ENCODE measurements at places on chromosomes 5 and 9.
A peak's percentile ranks its signal among the peaks of the same experiment; 100 is the strongest.

- H3K4me1 ChIP-seq: peaks cover 62% of the 10 kb centered on the region
- no peaks in the 10 kb centered on the region for H3K27me3 ChIP-seq
- DNase-seq: peak; percentile 49
- H3K36me3 ChIP-seq: no peaks in the 10 kb centered on the region
- H3K4me3 ChIP-seq: no peak overlapping the region
These were observed 41.9 kb downstream of the WDR36 start for GRCh38 chr5:111134087-111134486.

DNA sequence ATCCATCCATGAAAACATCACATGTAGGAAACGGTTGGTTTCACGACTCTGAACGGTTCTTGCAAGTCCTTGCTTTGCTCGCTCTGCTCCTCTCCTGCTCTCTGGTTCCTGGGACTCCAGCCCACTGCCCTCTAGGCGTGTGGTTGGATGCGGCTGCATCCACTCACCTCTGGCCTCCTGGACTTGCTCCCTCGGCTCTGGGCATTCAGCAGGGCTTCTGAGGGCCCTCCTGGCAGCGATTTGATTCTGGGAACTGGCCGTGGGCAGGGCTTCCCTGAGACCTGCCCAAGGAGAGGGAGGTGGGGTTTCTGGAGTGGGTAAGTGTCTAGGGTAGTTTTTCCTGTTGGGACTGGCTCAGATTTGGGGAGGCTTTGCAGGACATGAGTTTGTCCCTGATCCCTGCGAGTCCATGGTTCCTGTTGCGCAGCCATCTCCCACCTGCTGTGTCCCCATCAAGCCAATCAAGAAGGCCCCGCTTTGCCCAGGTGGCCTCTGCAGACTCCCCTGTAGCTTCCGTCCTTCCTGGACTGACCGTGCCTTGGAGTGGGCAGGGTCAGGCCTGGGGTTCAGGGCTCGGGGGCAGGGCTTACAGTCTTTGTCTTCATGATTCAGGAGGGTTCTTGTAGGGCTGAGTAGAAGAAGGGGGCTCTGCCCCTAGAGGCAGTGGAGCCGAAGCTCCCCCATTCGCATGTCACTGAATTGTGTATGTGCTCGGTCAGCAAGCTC lies 192.3 kb downstream of the CACNA1B start:
- no peak overlapping the region for H3K4me3 ChIP-seq
- no peaks in the 10 kb centered on the region for H3K27me3 ChIP-seq

- no peak for DNase-seq
- H3K36me3 ChIP-seq: no peaks in the 10 kb centered on the region
- H3K27ac ChIP-seq: no peak overlapping the region
- no peak overlapping the region for H3K4me3 ChIP-seq
- no peaks in the 10 kb centered on the region for H3K27me3 ChIP-seq
These were observed 871.4 kb downstream of the MAT2B start for GRCh38 chr5:164376843-164377242.

- no peaks in the 10 kb centered on the region for H3K4me1 ChIP-seq
- no peak overlapping the region for H3K4me3 ChIP-seq
- no peak overlapping the region for H3K27ac ChIP-seq
- DNase-seq: no peak
These were observed 390.8 kb downstream of the DTWD2 start for GRCh38 chr5:118597543-118597942.

DNA sequence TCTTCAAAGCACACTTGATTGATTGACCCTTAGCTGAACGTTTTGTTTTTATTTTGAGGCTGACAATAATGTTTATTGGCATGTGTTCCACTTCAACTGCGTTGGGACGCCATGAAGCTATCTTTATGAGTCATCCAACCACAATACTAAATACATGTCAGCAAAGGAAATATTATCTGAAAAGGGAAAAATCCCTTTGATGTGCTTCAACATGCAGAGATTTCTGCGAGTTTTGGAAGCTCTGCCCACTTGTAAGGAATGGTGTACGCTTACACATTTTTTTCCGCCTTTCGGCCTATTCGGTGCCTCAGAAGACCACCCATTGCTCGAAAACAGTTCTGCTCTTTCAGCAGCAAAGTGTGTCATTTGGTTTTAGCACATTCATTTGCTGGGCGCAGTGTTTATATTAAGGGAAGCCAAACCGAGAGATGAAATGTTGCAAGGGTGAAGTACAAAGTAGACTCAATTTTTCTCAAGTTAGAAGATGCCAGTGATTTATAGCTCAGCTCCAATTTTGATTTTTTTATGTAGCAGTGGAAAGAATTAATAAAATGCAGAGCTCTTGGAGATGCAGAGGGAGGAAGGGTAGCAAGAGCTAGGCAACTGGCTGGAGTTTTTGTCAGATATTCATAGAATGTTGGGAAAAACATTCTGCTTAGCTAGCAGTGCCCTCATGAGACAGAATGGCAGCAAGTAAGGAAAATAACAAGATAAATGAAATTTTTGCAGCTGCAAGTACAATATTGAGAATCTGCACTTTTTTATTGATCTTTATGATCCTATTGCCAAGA lies 68.9 kb downstream of the PRDM6 start:
- H3K27me3 ChIP-seq: peaks cover 16% of the 10 kb centered on the region
- H3K36me3 ChIP-seq: no peaks in the 10 kb centered on the region

DNA sequence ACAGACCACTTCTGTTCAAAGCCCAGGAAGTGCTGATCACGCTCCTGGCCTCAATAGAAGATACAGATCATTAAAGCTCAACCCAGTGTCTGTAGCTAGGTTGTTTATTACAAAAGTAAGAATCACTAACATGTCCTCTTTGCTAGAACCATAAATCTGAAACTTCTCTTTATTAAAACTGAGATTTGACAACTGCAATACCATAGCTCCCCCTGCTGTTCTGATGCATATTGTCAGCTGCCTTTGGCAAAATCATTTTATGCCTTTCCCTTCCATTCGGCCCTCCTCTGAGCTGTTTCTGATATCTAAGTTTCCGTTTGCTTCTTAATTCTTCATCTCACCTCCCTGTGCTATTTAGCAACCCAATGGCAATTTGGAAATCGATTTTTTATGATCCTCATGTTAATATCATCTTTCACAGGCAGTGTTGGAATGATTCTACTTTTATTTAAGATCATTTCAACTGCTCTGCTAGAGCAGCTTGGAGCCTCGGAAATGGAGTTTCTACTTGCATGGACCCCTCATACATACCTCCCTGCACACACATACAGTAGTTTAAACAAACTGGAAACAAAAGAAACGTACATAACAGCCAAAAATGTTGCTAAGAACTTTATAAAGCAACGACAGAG lies 998.8 kb downstream of the MAT2B start:
- H3K27me3 ChIP-seq: no peaks in the 10 kb centered on the region
- H3K36me3 ChIP-seq: no peaks in the 10 kb centered on the region
- peak; percentile 1 for DNase-seq
- peak overlapping the region; percentile 60 for H3K4me3 ChIP-seq
- peaks cover 3% of the 10 kb centered on the region for H3K4me1 ChIP-seq
- no peak overlapping the region for H3K27ac ChIP-seq

GRCh38 chr9:72415163-72415562 lies 50.2 kb upstream of the ZFAND5 start:
- H3K27me3 ChIP-seq: no peaks in the 10 kb centered on the region
- DNase-seq: no peak
- no peaks in the 10 kb centered on the region for H3K4me1 ChIP-seq
- no peak overlapping the region for H3K27ac ChIP-seq
- H3K4me3 ChIP-seq: no peak overlapping the region

- H3K36me3 ChIP-seq: no peaks in the 10 kb centered on the region
- H3K4me3 ChIP-seq: no peak overlapping the region
- H3K27ac ChIP-seq: no peak overlapping the region
- peaks cover 3% of the 10 kb centered on the region for H3K27me3 ChIP-seq
- DNase-seq: no peak
These were observed 50.1 kb upstream of the N4BP3 start for GRCh38 chr5:178063277-178063676.

DNA sequence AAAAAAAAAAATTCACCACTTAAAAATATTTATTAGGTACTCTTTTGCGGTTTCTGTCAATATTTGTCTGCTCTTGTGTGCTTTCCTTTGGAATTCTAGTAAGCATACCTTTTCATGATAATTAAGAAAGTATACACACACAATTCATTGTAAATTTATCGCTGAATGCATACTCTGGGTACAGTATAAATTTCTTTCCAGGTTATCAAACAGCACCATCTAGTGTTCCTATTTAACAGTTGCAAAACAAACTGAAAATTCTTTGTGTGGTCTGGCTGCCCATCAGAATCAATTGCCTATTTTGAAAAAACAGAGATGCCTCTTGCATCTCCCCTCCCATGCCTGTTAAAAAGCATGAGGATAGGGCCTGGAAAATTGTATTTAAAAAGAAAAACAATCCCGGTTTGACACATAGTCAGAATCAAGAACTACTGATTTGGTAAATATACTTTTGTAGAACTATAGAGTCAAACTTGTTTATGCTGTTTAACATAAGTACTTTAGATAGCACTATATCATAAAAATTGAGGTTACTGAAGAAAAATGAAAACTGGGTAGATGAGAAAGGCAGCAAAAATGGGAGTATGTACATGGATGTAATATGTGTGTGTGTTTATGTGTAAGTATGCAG lies 16.2 kb downstream of the PGGT1B start:
- no peak overlapping the region for H3K4me3 ChIP-seq
- H3K27ac ChIP-seq: no peak overlapping the region
- no peaks in the 10 kb centered on the region for H3K27me3 ChIP-seq

GRCh38 chr5:50406877-50407276 lies 34.2 kb downstream of the EMB start:
- no peaks in the 10 kb centered on the region for H3K36me3 ChIP-seq
- no peak for DNase-seq
- H3K27ac ChIP-seq: no peak overlapping the region
- H3K4me3 ChIP-seq: no peak overlapping the region
- H3K27me3 ChIP-seq: no peaks in the 10 kb centered on the region

DNA sequence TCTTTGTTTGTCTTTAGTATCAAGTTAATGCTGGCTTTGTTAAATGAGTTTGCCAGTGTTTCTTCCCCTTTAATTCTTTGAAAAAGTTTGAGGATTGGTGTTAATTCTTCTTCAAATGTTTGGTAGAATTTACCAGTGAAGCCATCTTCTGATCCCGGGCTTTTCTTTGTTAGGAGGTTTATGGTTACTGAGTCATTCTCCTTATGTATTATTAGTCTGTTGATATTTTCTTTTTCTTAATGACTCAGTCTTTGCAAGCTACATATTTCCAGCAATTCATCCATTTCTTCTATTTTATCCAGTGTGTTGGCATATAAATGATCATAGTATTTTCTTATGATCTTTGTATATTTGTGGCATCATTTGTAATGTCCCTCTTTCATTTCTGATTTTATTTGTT lies 74.5 kb upstream of the SPINK5 start:
- no peak overlapping the region for H3K4me3 ChIP-seq
- no peak for DNase-seq
- H3K36me3 ChIP-seq: no peaks in the 10 kb centered on the region
- no peaks in the 10 kb centered on the region for H3K27me3 ChIP-seq
- no peaks in the 10 kb centered on the region for H3K4me1 ChIP-seq

DNA sequence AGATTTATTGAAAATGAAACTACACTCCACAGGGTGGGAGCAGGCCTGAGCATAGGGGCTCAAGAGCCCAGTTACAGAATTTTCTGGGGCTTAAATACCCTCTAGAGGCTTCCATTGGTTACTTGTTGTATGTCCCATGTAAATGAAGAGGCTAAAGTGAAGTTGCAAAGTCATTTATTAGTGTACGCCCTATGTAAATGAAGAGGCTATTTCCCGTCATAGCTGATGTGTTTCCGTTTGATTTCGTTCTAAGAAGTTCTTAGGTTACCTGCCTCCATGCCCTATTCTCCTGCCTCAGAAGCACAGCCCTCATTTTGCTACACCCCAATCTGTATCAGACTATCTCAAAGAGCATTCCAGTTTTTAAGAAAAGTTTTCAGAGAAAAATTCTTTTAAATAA lies 107.0 kb upstream of the SLC12A2 start:
- no peaks in the 10 kb centered on the region for H3K36me3 ChIP-seq
- no peaks in the 10 kb centered on the region for H3K27me3 ChIP-seq
- no peak overlapping the region for H3K27ac ChIP-seq
- no peaks in the 10 kb centered on the region for H3K4me1 ChIP-seq

- H3K4me3 ChIP-seq: peak overlapping the region; percentile 12
- no peaks in the 10 kb centered on the region for H3K27me3 ChIP-seq
- peak overlapping the region; percentile 57 for H3K27ac ChIP-seq
- no peak for DNase-seq
- H3K4me1 ChIP-seq: peaks cover 76% of the 10 kb centered on the region
These were observed 56.7 kb downstream of the ARHGAP26 start for GRCh38 chr5:142826741-142827492.

DNA sequence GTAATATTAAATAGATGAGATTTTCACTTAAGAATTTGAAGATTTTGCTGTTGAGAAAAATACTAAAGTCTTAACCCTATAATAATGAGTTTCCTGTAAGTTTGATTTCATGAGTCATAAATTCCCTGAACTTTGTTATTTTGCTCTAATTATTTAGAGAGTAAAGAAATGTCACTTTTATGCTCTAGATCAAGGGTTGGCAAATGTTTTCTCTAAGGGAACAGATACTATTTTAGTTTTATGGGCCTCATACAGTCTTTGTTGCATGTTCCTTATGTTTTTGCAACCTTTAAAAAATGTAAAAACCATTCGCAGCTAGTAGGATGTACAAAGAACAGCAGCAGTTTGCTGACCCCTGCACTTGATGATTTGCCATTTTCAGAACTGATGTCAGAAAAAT lies 480 bp upstream of the TXNDC8 start:
- H3K4me1 ChIP-seq: peaks cover 14% of the 10 kb centered on the region
- H3K36me3 ChIP-seq: no peaks in the 10 kb centered on the region
- H3K27ac ChIP-seq: peak overlapping the region; percentile 44
- DNase-seq: no peak
- H3K27me3 ChIP-seq: no peaks in the 10 kb centered on the region
- no peak overlapping the region for H3K4me3 ChIP-seq

- H3K4me1 ChIP-seq: peaks cover 53% of the 10 kb centered on the region
- peak; percentile 94 for DNase-seq
- no peaks in the 10 kb centered on the region for H3K27me3 ChIP-seq
These were observed 37.7 kb upstream of the STXBP1 start for GRCh38 chr9:127574072-127574993.

DNA sequence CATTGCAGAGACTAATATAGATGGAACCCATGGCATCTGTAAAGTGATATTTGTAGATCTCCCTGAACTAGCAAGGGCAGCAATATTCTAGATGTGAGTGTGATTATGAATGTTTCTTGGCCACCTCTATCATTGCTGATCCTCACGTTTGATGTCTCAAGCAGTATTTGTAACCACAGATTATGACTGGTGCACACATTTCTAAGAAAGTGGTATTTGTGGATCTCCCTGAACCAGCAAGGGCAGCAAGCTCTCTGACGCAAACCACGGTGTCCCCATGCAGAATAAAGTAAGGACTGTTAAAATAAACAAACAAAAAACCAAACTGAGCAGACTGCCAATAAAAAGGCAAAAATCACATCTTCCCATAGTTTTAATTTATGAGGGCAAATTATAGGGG lies 301.3 kb downstream of the CSNK1G3 start:
- H3K27me3 ChIP-seq: no peaks in the 10 kb centered on the region
- H3K36me3 ChIP-seq: no peaks in the 10 kb centered on the region
- H3K27ac ChIP-seq: no peak overlapping the region
- no peak for DNase-seq
- H3K4me1 ChIP-seq: no peaks in the 10 kb centered on the region
- no peak overlapping the region for H3K4me3 ChIP-seq

GRCh38 chr5:138961221-138961620 lies 86.1 kb upstream of the LRRTM2 start:
- no peaks in the 10 kb centered on the region for H3K4me1 ChIP-seq
- H3K27ac ChIP-seq: no peak overlapping the region
- no peaks in the 10 kb centered on the region for H3K27me3 ChIP-seq
- no peak overlapping the region for H3K4me3 ChIP-seq
- no peaks in the 10 kb centered on the region for H3K36me3 ChIP-seq

Measured in osteoblast (primary cell).